CD8-positive, alpha-beta memory T cell (primary cell): ENCODE measurements at places on chromosomes 16 and 17. TPM values are rescaled to one million over a fixed set of nuclear protein-coding genes. Genes with fewer than 3 reads are reported as not detected.

- DNase-seq = no peak
These were observed 29.4 kb downstream of the ATP6V0A1 start for GRCh38 chr17:42488032-42488431.

- DNase-seq = peak; percentile 95
These were observed at the start of gene CIAO3 for GRCh38 chr16:740764-741505. Gene CIAO3 (minus strand): TSS chr16:740997. CDS start chr16:740985, 12 bp downstream.

GRCh38 chr17:41518789-41519449 is at the start of gene KRT15:
Gene KRT15 (minus strand): TSS chr17:41518890. CDS start chr17:41518827, 63 bp downstream.
- no peak for DNase-seq

DNA sequence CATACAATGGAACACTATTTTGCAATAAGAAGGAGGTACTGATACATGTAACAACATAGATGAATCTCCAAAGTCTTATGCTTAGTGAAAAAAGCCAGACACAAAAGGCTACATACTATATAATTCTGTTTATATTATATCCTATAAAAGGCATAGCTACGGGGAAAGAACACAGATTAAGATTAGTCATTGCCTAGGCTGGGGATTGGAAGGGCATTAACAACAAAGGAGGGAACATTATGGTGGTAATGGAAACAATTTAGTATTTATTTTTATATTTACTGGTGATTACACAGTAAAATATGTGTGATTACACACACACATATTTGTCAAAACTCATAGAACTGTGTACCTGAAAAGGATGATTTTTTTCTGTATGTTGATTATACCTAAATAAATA is 278.1 kb downstream of the ZFHX3 start:
- DNase-seq = no peak

DNA sequence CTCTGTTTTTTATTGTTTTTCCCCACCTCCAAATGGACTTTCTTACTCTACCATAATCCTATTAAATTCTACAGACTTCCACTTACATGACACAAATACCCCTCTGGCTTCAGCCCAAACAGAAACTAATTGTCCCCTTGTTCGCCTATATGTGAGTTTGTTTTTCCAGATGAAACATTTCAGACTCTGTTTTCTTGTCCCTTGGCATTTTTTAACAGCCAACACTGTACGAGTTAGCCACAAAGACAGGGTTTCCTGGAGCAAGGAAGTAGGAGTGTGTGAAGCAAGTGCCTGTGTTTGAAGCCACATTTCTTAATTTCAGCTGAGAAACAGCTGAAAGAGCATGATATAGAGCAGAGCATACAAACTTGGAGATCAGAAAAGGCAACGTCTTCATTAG is 382.2 kb upstream of the CDH5 start:
- no peak for DNase-seq

DNA sequence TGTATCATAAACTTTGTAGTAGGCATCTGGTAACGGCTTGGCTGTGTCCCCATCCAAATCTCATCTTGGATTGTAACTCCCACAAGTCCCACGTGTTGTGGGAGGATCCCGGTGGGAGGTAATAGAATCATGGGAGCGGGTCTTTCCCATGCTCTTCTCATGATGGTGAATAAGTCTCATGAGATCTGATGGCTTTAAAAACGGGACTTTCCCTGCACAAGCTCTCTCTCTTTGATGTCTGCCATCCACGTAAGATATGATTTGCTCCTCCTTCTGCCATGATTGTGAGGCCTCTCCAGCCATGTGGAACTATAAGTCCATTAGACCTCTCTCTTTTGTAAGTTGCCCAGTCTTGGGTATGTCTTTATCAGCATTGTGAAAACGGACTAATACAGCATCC is 248.7 kb downstream of the SNX29 start:
- no peak for DNase-seq

GRCh38 chr17:15351478-15351840 is 10.1 kb upstream of the TEKT3 start:
- no peak for DNase-seq

GRCh38 chr17:62644487-62645173 is 17.2 kb downstream of the MRC2 start:
- DNase-seq = no peak

ASB16 gene
- not detected for total RNA-seq

PTGES3L gene
- 0.55 TPM for total RNA-seq

BICDL2 gene
- total RNA-seq = not detected

NOL3 gene
- 2.1 TPM for total RNA-seq

KRT27 gene
- total RNA-seq = not detected

ACSM3 gene
- total RNA-seq = 7.3 TPM
